ENCODE measurements at places on chromosomes 3 and 15.

GRCh38 chr15:85430406-85431204 lies 50.2 kb downstream of the AKAP13 start:
- no peak for DNase-seq

- DNase-seq, result no peak
Observed at GRCh38 chr15:96066852-96067495, 263.5 kb upstream of the NR2F2 start.

DNA sequence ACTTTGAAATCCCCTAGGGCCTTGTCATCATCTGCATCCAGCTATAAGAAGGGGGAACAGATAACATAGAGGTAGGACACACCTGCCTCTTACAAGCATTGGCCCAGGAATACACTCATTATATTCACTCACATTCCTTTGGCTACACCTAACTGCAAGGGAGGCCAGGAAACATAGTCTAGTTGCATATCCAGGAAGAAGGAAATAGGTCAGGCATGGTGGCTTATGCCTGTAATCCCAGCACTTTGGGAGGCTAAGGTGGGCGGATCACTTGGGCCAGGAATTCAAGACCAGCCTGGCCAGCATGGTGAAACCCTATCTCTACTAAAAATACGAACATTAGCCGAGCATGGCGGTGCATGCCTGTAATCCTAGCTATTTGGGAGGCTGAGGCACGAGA lies 48.8 kb downstream of the GTPBP8 start:
- no peak for DNase-seq

DNA sequence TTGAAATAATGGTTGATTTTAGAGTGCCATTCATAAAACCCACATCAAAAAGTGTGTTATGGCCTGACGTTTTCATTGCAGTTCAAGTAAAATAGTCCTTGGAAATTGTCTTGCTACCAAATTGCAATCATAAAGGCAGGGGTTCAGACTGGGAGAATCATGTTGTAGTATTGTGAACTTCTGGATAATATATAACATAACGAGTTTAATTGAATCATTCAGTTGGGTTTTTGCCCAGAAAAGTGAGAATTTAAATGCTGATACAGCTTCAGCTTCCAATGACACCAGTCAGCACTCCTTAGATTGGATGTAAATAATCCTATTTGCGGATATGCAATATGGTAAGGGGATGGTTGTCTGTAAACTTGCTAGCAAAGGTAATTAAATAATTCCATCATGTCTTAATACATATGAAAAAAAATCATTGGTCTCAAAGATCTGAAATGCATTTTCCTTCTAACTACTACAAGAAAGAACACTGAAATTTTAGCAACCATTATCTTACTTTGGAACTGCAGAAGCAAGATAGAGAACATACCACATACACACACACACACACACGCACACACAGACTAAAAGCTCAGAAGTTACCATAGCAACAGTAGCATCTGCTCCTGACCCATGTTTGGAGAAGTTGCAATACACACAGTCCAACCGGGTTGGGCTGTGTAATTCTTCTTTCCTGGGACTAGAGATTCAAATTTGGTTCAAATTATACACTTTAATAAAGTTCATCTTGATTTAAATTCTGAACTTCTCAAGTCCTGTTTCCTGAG lies 686.2 kb upstream of the NR2F2 start:
- no peak for DNase-seq

DNA sequence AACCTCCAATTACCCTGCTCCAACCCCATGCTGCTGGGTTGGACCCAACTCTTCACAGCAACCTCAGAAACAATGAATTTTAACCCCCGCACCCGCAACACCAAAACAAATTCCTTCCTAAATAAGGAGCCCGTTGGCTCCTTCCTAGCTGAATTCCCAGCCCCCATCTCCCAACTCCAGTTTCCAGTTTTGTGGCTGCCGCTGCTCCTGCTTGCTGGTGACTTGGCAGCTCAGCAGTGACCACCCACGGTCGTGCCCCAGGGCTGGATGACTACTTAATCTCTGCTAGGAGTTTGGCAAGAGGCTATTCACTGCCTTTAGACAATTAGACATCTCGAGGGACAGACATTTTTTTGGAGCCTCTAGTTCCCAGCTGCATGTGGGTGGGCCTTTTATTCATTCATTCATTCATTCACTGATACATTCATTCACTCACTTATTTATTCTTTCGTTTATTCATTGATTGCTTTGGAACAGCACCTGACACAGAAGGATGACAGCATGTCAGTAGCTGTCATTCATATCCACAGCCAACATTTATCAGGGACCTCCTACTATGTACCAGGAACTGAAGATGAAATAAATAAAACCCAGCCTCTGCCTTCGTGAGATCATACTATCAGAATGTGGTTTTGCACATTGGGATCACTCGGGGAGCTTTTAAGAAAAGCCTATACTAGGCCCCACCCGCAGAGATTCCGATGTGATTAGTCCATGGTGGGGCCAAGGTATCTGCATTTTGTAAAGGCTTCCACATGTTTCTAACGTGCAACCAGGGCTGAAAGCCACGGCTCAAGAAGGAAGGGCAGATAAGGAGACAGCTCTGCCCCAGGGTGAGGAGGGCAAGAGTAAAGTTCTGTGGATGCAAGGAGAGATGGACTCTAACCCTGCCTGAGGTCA lies 256.5 kb downstream of the SHQ1 start:
- DNase-seq, result no peak

- no peak for DNase-seq
Observed at GRCh38 chr15:29685156-29686078, 136.9 kb downstream of the TJP1 start.

GRCh38 chr3:178295292-178295912 lies 240.8 kb upstream of the KCNMB2 start:
- DNase-seq, result no peak

GRCh38 chr15:40282869-40283614 lies at the start of gene ANKRD63:
TSS of gene ANKRD63 (minus strand) at chr15:40283064. CDS start at chr15:40282586, 478 bp downstream.
- no peak for DNase-seq

DNA sequence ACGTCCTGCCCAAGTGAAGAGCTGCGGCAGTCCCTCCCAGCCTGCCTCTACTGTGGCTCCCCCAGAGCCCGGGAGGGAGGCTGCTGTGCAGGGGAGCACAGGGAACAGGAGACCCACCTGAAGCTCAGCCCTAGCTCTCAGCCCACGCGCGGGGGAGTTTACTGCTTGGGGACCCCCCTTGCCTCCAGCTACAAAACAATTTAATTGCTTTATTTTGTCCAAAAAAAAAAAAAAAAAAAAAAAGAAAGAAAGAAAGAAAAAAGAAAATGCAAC lies 78.1 kb downstream of the CLDN11 start:
- no peak for DNase-seq

DNA sequence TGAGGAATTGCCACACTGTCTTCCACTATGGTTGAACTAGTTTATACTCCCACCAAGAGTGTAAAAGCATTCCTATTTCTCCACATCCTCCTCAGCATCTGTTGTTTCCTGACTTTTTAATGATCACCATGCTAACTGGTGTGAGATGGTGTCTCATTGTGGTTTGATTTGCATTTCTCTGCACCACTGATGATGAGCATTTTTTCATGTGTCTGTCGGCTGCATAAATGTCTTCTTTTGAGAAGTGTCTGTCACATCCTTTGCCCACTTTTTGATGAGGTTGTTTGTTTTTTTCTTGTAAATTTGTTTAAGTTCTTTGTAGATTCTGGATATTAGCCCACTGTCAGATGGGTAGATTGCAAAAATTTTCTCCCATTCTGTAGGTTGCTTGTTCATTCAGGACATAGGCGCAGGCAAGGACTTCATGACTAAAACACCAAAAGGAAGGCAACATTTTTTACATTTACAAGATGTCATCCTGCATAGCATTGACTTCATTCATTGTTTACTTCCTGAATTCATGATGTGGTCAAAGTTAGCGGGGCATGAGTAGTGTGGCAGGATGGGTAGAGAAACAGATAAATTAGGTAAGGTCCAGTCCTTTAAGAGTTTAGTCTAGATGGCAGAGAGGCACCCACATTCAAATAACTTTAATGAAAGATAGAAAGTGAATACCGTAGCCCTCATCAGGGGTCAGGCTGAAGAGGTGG lies 45.1 kb upstream of the LPP start:
- no peak for DNase-seq

GRCh38 chr3:66405701-66406091 lies 95.1 kb downstream of the LRIG1 start:
- DNase-seq, result no peak

DNA sequence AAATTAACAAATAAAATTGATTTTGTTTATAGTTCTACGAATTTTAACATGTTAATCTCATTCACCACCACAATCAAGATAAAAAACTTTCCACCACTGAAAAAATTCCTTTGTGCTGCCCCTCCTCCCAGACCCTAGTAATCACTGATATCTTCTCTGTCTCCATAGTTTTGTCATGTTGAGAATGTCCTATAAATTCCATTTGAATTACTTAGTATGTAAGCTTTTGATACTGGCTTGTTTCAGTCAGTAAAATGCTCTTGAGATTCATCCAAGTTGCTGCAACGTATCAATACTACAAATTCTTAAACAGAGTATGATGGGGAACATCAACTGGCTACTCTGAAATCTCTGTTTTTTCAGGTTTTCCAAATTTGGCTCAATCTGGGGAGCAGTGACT lies 129.6 kb downstream of the CTNNB1 start:
- no peak for DNase-seq

DNA sequence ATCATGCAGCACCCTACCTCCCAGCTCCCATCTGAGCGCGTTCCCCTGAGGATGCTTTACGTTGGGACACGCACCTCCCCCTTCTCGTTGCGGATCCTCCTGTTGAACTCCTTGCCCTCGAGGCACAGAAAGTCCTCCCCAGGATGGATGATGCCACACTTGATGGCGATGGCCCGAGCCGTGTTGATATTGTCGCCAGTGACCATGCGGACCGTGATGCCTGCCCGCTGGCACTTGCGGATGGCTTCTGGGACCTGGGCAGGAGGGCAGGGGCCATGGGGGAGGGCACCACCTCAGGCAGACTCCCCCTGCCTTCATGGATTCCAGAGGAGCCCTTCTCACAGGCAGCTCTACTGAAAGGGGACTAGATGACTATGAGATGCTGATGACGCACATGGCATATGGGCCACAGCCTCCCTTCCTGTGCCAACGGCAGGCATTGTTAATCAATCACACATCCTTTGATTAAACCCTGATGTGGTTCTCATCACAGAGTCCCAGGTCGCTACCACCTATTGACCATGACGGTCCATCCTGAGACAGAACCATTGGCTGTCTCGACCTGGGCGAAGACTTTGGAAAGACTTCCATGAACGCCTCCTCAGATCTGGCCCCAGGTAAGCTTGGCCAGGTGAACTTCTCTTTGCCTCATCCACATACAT lies 29.5 kb upstream of the SEC13 start:
- DNase-seq, result no peak

DNA sequence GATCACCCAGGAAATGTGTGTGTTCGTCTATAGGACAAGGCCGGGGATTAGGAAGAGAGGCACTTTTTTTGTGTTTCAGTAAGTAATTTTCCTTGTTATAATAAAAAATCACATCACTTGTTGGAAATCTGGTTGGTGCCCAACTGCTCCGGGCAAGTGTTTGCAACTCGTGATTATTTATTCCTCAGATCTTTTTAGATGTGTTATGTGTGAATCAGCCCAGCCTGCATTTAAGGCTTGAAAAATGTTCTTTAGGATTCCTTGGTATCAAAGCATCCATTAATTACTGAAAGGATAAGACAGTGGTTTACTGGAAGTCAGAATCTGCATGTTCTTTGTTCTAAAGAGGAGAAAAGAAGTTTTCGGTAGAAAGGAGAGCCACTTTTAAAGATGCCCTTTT lies 345.6 kb downstream of the FEZF2 start:
- no peak for DNase-seq

GRCh38 chr3:37519661-37520060 lies 342.0 kb upstream of the CTDSPL start:
- DNase-seq, result no peak

DNA sequence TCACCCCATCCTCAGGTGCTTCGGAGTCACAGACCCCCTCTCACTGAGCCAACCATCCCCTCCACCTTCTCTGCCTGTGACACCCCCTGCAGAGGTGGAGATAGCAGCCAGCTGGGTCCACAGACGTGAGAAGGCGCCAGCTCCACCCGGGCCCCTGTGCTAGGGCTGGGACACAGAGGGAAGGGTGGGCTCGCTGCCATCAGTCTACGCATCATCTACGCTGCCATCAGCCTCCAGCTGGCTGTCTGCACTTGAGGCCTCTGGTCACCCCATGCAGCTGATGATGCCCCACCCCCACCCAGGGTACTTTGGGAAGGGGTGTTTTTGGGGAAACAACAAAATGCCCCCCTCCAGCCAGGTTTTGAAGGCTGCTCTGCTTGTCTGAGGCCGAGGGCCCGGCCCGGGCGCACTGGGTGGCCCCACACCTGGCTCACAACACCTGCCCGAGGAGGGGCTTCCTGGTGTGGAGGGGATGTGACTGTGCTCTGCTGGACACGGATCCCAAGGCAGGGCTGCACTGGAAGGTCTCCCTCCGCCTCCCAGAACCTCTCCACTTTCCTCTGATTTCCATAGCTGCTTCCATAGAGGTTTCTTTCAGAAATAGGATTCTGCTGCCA lies 163.4 kb upstream of the IQSEC1 start:
- DNase-seq, result no peak

- no peak for DNase-seq
Observed at GRCh38 chr15:60021589-60022378, 17.7 kb downstream of the FOXB1 start.

GRCh38 chr3:123640740-123641462 lies 56.0 kb upstream of the HACD2 start:
- no peak for DNase-seq

DNA sequence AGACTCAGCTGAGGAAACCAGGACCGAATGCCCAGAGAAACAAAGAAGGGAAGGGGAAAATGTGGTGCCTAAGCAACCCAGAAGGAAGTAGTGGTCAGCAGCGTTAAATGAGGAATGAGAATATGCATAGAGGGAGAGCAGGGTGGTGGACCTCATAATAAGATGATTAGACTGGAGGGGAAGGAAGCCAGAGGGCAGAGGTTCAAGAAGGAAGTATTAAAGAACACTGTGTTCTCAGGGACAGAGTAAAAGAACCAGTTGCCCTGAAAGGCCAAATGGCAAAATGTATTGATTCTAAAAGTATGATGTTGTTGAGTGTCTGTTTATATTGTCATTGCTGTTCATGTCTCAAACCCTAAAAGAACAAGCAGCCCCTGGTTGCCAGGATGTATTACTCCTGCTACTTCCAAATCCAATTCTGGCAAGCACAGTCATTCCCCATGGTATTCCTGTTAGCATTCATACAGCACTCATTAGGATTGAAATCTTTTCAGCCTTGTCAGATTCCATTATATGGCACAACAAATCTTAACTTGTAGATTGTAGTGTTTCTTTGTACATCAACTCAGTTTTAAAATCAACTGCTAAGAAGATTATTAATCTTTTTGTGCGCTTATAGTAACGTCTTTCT lies 23.4 kb downstream of the P2RY1 start:
- DNase-seq, result no peak

- DNase-seq, result no peak
Observed at GRCh38 chr3:104687362-104687761, 679.3 kb upstream of the ALCAM start.

- no peak for DNase-seq
Observed at GRCh38 chr3:16174389-16174788, at the start of gene GALNT15. TSS of gene GALNT15 (plus strand) at chr3:16174680. CDS start at chr3:16175152, 472 bp downstream.

DNA sequence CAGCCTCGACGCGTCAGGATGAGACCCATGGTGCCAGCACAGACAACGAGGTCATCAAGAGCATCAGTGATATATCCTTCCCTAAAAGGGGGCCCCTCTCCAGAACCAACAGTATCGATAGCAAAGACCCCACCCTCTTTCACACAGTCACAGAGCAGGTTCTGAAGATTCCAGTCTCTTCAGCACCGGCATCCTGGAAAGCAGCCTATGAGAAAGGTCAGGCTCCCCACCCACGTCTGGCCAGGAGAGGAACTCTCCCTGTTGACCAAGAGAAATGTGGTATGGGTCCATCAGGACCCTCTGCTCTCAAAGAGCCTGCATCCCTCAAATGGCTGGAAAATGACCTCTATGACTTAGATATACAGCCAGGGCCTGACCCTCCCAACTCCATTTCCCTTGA lies 11.6 kb downstream of the ANKRD34C start:
- no peak for DNase-seq
